ENCODE measurements at places on chromosomes 2 and 18. TPM values are rescaled to one million over a fixed set of nuclear protein-coding genes. Genes with fewer than 3 reads are reported as not detected.

DNA sequence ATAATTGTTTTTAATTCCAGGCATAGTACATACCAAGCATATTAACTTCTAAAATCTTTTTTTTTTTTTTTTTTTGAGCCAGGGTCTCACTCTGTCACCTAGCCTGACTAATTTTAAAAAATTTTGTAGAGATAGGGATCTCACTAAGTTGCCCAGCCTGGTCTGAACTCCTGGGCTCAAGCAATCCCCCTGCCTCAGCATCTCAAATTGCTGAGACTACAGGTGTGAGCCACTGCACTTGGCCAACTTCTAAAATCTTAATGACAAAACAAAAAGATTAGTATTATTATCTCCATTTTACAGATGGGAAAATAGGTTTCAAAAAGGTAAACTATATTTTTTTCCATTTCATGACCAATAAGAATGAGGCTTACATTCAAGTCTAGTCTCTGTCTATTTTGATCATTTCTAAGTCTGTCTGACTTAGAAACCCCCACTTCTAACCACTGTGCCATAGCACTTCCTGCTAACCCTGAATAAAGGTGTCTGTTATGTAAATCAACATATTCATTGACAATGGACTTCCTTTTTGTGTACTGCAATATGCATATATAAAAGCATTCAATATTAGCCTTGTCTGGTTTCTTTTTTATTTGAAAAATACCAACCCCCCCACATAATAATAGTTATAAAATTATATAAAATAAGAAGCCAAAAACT is 28.7 kb upstream of the ZEB2 start:
- no peak for DNase-seq

DNA sequence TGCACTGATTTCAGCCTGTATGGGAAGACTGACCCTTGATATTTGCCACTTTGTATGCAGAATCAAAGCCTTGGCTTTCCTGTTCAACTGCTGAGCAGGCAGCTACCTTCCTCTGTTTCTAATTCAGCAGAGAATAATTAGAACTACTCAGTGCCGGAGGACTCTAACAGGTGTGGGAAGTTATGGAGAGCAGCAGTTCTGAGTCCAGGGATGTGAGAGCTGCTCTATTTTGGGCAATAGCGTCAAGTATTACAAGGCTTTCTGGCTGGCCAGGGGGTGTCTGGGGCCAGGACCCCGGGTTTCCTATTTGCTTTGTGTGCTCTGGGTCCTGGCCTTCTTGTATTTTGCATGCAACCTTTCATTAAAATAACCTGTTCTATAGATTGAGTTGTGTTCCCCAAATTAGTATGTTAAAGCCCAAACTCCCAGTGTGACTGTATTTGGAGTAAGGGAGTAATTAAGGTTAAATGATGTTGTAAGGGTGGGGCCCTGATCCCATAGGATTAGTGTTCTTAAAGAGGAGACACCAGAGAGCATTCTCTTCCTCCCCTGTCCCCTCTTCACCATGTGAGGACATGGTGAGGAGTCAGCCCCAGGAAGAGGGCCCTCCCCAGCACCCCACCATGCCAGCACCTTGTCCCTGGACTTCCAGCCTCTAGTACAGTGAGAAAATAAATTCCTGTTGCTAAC is 5.6 kb upstream of the NTSR2 start:
- no peak for DNase-seq

GRCh38 chr2:64485961-64486360 is 32.0 kb downstream of the LGALSL start:
- no peak for DNase-seq

DNA sequence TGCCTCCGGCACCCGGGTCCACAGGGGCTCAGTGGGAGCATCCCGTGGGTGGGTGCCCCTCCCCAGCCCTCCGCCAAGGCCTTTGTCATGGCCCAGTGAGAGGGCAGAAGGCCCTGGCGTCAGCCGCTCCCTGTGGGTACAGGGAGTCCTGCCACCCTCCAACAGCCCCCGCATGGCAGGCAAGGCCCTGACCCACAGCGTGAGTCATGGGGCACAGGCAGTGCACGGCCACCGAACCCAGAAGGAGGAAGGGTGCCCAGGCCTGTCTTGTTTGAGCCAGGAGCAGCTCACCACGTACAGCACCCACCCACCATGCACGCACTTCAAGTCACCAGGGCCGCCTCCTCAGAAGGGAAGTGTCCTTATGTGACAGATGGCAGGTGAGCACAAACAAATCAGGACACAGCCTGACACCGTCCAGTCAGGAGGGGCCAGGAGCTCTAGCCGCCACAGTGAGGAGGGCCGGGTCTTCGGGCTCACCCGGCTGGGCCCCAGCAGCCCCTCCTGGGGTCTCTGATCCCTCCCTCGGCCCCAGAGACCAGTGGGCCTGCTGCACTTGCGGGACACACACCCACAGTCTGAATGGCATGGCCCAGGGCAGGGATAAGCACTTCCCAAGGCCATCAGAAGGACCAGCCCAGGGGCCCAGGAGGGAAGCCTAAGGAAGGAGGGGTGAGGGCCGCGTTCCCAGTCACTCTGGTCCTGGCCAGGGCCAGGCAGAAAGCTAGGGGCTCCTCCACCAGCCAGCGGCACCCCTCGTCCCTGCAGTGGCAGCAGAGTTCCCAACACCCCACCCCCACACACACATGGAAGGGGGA is 25.8 kb downstream of the BIN1 start:
- no peak for DNase-seq

Gene VSNL1
- polyA plus RNA-seq: 3.7 TPM

Gene PLA2R1
- polyA plus RNA-seq: 129 TPM

Gene IL36A
- not detected for polyA plus RNA-seq
